ENCODE measurements at places on chromosomes 1 and 21.

DNA sequence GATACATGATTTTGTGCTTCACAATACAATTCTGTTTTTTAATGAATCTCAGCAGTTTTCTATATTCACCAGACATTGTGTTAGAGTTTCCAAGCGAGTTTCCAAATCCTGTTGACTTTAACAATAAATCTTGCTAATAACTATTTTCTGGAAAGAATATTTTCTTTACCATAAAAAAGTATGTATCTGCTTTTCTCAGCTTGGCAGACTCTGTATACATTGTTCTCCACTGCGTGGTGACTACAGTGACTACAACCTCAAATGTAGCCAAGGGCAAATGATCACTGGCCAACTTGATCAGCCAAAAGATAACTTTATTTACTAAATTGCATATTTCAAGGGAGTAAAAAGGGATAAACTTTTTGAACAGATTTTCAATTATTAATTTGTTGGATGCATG, 325.9 kb upstream of the ADAMTS5 start:
- no peak for DNase-seq

DNA sequence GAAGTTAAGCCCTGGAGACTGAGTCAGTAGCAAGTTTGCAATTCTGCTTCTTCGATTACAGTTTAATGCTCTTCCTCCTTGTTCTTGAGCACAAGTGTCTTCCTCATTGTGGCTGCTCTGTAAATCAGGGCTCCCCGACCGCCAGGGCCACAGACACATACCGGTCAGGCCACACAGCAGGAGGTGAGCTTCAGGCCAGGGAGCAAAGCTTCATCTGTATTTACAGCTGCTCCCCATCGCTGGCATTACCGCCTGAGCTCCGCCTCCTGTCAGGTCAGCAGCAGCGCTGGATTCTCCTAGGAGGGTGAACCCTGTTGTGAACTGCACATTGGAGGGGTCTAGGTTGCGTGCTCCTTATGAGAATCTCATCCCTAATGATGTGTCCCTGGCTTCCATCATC, 1.7 kb upstream of the TRAPPC10 start:
- DNase-seq: no peak

DNA sequence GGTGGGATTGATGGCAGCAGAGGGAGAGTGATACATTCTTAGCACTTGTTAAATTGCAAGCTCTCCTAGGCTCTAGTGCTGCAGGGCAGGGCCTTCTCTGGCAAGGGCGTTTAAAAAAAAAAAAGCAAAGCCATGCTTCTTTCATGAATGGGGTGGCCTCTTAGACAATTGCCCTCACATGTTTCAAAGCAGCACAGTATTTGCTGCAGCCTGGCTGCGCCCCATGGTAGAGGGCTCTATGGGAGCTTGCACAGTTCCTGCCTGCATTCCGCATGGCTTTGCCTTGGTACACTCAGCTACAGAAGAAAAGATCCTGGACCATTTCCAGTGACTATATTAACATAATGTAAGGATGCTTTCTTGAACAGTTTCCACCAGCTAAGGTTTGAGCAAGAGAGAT, 267.2 kb downstream of the ZNF648 start:
- no peak for DNase-seq

GRCh38 chr1:21267191-21268077, 22.8 kb downstream of the ECE1 start:
- no peak for DNase-seq

DNA sequence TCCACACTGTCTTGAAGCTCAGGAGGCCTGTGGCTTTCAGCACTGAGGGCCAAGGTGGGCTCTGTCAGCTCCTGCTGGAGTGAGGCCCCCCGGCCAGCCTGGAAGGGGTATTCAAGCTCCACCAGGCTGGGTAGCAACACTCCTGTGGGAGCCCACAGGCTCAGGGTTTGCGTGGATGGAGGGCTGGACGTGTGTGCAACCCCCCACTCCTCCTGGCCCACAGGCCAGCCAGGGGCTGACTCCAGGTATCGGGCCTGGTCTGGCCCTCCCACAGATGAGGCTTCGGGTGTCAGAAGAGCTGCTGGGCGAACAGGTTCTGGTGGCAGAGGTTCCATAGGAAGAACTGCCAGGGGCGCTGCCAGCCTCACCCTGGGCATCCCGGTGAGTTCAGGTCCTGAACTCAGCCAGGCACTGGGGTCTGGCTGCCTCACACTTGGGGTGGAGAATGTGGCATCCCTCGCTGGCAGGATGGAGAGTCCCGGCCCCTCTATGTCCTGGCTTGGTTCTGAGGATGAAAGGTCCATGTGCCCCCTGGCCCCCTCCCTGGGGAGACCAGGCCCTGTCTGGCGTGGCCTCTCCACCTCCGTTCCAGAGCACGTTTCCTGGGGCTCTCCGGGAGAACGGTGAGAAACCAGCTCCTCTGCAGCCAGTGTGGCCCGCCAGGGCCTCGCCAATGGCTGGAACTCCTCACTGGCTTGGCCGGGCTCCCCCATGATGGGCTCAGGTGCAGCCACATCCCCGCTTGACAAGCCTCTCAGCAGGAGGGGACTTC, 64.6 kb upstream of the TARDBP start:
- no peak for DNase-seq

DNA sequence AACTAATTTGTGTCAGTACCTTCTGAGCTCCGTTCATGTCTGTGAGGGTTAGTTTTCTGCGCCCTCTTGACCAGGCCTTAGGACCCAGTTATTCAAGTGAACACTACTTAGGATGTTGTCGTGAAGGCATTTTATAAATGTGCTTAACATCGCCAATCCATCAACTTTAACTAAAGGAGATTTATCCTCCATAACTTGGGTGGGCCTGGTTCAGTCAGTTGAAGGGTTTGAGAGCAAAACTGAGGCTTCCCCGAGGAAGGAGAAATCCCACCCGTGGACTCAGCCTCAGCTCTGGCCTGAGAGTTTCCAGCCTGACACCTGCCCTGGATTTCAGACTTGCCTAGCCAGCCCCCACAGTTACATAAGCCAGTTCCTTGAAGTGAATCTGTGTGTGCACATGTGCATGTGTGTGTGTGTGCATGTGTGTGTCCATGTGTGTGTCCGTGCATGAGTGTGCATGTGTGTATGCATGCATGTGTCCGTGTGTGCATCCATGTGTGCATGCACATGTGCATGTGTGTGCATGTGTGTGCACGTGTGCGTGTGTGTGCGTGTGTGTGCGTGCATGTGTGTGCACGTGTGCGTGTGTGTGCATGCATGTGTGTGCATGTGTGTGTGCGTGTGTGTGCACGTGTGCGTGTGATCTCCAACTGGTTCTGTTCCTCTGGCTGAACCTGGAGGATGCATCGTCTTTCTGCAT, 62.1 kb upstream of the PDE9A start:
- DNase-seq: no peak

- peak; percentile 38 for DNase-seq
Observed at GRCh38 chr21:41766883-41767605, at the start of gene RIPK4. Gene RIPK4, minus strand, starts transcription at chr21:41767052. Its CDS starts 11 bp downstream, at chr21:41767041.

DNA sequence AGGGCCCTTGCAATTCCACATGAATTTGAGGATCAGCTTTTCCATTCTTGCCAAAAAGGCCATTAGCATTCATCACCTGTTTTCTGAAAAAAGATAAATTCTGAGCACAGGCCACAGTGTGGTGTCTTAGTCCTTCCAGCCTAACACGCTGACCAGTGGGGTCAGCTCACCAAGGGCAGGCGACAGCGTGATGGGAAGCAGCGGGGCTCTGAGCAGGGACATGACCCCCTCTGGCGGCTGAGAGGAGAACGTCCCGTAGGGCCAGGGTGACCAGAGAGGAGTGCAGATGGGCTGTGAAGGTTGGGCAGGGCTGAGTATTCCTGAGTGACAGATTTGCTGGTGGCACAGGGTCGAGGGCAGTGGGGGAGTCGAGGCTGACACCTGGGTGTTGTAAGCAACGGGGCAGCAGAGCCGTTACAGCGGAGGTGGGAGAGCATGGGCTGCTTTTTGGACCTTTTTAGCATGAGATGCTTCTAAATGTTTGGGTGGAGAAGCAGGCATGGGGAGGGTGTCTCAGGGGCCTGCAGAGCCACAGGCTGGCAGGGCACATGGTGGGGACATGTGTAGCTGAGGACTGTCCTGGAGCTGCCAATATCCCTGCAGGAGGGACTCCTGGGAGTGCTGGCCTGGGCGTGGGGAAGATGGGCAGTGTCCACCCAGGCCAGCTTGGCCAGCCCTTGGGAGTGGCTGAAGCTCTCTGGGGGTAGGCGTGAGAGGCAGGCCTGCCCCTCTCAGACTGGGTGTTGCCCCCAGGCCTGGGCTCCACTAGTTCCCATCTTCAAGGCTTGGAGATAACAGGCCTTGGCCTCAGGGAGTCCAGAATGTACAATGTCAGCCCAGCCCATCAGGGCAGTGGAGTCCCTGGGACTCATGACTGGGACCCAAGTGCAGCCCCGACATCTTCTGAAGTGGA, 8.6 kb upstream of the CALML6 start:
- peak; percentile 47 for DNase-seq

DNA sequence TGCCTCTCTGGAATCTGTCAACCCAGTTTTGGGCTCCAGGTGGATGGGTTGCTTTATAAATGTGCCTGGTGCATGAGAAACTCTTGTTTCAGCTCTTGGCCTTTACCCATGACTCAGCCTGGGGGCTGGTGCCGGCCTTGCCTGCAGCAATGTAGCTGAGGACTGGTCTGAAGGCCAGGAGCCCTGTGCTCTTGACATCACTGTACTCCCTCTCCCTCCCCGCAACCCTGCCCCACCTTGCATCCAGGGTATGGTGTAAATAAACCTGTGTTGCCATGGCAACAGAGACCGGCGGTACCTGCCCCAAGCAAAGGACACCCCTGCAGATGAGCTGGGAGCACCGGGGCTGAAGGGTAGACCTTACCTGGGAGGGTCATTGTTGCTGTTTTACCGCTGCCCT, 13.3 kb downstream of the FAM151A start:
- no peak for DNase-seq

DNA sequence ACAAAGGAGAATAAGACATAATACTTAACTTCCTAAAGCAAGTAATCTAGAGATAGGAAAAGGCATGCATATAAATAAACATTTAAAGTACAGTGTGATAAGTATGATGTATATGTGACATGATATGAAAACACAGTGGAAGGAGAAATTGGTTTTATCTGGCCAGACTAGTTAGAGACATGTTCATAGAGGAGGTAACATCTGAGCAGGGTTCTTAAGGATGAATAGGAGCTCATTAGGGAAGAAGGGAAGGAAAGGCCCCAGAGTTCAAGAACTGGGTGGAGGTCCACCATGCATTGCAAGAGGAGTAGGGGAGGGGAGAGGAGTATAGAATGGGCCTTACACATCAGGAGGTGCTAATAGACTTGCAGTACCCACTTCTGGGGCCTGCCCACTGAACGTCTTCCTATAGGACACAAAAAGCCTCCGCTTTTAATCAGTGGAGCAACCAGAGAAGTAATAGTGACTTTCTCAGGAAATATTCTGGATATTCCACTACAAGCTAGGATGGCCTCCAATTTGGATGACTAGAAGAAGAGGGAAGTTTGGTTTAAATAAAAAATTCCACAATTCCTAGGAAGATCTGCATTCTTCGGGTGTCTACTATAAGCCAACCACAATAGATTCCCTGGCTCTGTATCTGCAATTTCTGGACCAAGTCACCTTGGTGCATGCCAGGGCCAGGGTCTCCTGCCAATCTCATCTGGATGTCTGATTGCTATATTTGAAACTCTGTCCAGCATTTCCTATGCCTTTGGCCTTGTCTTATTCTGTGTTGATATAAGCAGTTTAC, 41.9 kb downstream of the NGF start:
- no peak for DNase-seq

DNA sequence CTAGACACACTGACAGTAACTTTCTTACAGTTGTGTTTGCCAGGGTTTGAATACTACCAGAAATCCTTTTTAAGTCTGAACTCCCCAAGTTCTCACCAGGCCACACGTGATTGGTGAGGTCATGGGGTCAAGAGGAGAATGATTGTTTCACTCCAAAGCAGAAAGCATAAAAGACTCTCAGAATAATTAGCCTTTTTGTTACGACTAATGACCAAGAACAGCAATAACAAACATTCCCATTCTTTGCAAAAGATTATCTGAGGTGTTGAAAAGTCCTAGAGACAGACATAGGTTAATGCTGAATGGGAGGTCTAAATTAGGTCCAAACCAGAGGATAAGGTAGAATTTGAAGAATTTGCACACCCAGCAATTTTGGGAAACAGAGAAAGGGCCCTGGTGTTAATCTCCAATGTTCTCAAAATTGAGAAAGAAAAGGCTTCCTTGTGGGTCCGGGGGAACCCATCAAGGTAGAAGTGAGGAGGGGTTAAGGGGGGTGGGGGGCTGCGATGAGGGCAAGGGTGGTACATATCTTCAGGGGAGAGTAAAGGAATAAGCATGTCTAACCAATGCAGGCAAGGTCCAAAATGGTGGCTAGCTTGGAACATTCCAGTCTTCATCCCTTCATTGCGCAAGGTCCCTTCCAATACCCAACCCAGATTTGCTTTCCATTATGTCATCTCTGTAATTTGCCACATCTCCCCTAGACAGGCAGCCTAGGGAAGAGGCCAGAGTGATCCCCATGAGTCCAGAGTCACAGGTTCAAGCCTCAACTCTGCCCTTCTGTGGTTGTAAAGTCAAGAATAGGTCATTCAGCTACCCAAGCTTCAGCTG, 74.6 kb upstream of the NFIA start:
- DNase-seq: no peak

DNA sequence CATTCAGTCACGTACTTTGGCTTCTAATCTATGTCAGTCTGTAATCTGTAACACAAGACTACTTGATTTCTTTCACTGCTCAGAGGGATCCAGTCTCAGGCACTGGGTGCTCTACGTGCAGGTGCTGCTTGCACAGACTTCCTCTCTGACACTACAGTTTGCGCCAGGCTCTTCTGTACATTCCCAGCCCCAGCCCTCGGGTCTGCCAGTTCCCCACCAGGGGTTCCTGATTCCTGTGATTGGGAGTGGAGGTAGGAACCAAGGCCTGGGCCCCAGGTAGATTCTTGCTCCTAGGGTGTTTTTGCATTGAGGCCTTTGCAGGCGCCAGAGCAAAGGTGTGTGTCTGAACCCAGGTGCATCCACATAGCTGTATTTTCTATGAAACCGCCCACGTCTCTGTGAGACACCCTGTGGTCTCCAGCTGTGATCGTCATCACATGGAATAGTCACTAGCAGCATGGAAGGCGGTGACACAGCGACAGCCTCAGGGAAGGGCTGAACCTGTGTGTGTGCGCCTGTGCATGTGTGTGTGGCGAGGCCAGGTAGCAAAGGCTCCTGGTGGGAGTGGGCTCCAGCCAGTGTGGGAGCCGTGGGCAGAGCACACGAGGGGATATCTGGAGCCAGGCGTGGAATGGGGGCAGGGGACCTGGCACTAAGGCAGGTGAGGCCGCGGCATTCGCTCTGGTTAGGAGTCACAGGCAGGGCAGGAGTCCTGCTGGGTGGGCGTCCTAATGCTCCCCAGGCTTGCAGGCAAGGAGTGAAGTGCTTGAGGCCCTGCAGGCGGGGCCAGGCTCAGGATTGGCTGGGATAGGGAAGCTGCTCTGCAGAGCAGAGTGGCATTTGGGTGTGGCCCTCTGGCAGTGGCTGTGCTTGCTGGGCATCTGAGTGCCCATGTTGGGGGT, 5.2 kb downstream of the GJC2 start:
- no peak for DNase-seq

DNA sequence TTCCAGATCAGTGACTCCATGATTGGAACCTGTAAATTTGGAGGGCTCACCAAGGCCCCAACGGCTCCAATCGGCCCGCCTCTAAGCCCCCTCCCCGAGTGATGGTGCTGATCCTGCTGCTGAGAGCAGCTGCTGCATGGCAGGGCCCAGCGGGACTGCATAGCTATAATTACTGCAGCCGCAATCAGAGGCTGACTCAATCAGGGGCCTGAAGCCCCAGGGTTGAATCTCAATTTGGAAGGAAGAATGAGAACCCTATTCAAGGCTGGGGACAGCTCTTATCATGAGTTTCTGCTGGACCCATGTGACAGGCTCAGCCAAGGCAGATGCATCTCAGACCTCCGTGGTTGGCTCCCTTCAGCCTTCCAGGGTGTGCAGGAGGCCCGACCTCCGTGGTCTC, 42.8 kb upstream of the MAGOH start:
- DNase-seq: no peak

- DNase-seq: no peak
Observed at GRCh38 chr1:91696321-91696720, 189.6 kb downstream of the TGFBR3 start.

Data from activated CD4-positive, alpha-beta T cell treated with anti-CD3 and anti-CD28 coated beads for 1 hour (primary cell).